ENCODE measurements at places on chromosomes 2 and 18. TPM values are rescaled to one million over a fixed set of nuclear protein-coding genes. Genes with fewer than 3 reads are reported as not detected.
A peak's percentile ranks its signal among the peaks of the same experiment; 100 is the strongest.

- DNase-seq, result peak; percentile 96
These were observed 14.1 kb upstream of the CHRNA1 start for GRCh38 chr2:174778085-174778981.

- peak; percentile 84 for DNase-seq
These were observed 88.1 kb upstream of the KLF7 start for GRCh38 chr2:207253666-207254345.

DNA sequence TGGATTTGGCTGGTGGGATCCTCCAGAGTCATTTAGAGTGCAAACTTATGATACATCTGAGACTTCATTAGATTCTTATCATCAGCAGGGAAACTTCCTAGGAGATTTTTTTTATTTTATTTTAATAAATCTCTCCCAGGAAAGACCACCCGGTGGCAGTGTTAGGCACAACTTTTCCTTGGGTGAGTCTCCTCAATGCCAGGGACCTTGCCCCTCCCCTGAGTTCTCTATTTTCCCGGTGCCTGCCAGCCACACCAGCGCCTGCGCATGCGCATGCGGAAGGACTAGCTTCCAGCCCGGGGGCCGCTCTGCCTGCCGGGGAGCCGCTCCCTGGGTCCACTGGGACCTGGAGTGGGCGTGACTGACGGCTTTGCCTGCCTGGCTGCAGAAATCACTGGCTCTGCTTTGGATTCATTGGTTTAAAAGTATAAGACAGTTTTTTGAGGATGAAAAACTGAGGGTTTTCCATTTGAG, 86.6 kb downstream of the TMEM182 start:
- peak; percentile 76 for DNase-seq

DNA sequence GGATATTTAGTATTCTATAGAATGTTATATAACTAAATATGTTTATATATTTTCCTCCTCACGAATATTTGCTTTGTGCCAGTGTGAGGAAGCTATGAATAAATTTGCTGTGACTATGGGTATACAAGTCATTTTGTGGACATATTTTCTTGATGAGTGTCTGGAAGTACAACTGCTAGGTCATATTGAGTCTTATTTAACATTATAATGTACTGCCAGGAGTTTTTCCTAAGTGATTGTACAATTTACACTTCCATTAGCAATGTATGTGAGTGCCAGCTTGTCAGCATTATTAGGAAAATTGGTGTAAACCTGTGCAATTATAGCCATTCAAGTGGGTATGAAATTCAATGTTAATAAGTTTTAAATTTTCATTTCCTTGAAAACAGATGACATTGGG, 1328.9 kb upstream of the TMEFF2 start:
- DNase-seq, result no peak

DNA sequence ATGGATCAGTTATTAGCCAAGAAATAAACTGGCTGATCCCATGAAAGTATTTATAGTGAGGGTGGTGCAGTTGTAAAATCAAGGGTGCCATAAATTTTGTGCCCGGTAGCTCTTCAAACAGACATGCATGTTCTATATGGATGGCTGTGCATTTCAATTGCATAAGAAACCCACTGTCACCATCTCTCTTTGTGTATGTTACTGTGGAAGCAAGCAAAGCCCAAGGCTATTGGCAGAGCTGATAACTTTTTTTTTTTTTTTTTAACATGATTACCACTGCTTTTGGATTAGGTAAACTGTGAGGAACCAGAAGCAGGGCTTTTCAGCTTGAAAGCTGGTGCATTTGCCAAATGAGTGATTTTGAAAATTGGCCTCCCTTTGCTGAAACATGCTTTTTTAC, 332.6 kb downstream of the SOX11 start:
- no peak for DNase-seq

GRCh38 chr2:139000131-139000785, 220.1 kb upstream of the NXPH2 start:
- DNase-seq, result no peak

- no peak for DNase-seq
These were observed 182.5 kb downstream of the TMEM163 start for GRCh38 chr2:134536296-134536695.

DNA sequence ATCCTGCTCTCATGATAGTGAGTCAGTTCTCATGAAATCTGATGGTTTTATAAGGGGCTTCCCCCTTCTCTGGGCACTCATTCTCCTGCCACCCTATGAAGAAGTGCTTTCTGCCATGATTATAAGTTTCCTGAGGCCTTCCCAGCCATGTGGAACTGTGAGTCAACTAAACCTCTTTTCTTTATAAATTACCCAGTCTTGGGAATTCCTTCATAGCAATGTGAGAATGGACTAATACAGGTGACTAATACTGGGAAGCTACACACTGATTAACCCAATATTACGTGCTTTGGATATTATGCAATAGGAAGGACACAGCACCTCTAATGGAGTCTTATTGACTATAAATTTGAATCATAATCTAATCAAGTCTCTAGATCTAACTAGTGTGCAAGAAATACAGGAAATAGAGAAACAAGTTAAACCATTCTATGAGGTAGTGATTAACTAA, 107.2 kb upstream of the ETAA1 start:
- peak; percentile 100 for DNase-seq

- no peak for DNase-seq
These were observed 142.8 kb upstream of the ID2 start for GRCh38 chr2:8538931-8539621.

The ABCG8 gene
- total RNA-seq, result not detected
